RCC 7860 (cell line): ENCODE measurements at places on chromosomes 1 and 21.
A peak's percentile ranks its signal among the peaks of the same experiment; 100 is the strongest.

DNA sequence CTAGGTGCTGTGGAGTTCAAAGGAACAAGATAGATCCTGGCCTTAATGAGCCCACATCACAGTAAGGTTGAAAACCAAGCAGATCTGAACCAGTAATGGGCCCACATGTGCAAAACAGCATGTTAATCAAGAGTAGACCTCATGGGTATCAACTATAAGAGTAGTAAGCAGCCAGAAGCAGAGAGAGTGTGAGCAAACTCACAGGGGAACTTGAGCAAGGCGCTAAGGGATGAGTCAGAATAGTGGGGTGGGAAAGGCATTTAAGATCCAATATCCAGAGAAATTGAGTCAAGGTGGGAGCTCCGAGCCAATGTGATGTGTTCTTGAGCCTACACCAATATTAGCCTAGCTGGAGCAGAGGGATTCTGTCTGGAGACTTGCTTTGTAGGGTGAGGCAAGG lies 52.4 kb upstream of the GJA5 start:
- no peak for DNase-seq

DNA sequence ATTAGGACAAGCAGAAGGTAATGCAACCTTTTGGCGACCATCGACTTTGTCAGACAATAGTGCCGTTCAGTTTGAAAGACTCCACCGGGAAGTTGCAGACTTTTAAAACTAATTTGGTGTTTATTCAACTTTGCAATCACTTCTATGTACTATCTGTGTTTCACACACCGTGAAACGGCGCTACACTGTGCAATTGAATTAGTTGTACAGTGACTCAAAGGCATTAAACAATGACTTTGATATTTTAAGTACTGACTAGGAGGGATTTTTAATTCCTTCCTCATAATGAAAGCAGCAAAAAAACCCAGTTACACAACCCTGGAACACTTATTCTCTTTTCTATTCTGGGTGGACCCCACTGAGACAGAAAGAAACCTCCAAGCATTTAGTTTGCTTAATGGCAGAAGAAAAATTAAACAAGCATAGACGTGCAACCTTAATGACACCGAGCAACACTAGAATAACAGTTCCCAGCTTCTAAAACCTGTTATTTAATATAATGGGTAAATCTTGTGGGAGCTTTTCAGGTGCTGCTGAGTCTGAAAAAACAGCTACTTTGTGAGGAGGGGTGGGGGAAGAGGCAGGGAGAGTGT lies 176.8 kb downstream of the LMO4 start:
- DNase-seq, result no peak

DNA sequence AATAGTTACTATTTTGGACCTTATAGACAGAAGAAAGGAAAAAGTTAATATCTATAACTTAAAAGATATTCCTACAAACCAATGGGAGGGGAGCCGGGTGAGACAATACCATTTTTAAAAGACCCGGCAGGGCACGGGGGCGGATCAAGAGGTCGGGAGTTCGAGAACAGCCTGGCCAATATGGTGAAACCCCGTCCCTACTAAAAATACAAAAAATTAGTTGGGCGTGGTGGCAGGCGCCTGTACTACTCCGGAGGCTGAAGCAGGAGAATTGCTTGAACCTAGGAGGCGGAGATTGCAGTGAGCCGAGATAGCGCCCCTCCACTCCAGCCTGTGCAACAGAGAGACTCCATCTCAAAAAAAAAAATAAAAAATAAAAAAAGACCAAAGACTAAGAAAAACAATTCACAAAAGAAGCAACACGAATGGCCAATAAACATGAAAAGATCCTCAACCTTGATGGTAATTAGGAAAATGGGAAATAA lies 1.2 kb upstream of the PSMB2 start:
- no peak for DNase-seq

GRCh38 chr1:215453440-215453839 lies 113.7 kb upstream of the KCTD3 start:
- DNase-seq, result no peak

GRCh38 chr1:193185901-193186731 lies at the start of gene B3GALT2:
B3GALT2 (minus strand) TSS chr1:193186613; CDS start chr1:193181562, 5,051 bp downstream.
- no peak for DNase-seq

- DNase-seq, result no peak
Observed at GRCh38 chr1:200959411-200959921, 64.0 kb downstream of the KIF21B start.

- DNase-seq, result no peak
Observed at GRCh38 chr21:25615880-25616279, 8.6 kb upstream of the MRPL39 start.

DNA sequence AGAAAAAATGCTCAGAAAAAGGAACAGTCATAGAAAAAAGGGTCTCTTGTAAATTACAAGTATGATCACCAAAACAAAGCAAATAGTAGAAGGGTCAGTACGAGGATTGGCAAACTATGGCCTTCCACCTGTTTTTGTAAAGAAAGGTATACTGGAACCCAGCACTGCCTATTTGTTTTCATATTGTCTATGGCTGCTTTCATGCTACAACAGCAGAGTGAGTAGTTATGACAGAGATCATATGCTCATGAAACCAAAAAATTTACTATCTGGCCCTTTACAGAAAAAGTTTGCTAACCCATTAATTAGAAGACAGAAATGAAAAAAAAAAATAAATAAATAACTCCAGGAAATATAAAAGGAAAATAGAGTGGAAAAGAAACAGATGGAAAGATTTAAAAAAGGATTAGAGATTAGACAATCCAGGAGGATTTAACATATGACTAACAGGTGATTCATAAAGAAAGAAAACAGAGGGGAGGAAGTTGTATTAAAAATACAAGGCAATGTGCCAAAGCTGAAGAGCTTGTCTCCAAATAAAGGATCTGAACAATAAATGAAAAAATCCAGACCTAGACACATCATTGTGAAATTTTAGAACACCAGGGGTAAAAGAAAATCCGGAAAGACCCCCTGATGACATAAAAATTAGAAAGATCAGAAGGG lies 108.5 kb upstream of the SERTAD4 start:
- DNase-seq, result peak; percentile 39

DNA sequence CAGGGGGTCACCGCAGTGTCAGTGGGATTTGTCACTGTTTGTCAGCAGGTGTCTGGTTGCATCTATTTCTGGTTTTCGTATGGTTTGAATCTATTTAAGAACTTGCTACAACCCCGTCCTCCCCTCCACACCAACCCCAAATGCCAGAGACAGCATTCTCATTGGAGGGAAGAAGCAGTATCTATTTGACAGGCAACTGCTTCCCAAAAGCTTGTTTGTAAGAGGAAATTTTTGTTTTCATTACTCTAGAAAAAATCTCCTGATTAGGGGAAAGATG lies 54.4 kb downstream of the NR5A2 start:
- DNase-seq, result no peak

GRCh38 chr1:51871351-51871975 lies 7.1 kb downstream of the NRDC start:
- DNase-seq, result no peak

- peak; percentile 71 for DNase-seq
Observed at GRCh38 chr1:12434174-12434573, 183.8 kb downstream of the DHRS3 start.

- DNase-seq, result no peak
Observed at GRCh38 chr1:4755301-4755845, 101.0 kb downstream of the AJAP1 start.

DNA sequence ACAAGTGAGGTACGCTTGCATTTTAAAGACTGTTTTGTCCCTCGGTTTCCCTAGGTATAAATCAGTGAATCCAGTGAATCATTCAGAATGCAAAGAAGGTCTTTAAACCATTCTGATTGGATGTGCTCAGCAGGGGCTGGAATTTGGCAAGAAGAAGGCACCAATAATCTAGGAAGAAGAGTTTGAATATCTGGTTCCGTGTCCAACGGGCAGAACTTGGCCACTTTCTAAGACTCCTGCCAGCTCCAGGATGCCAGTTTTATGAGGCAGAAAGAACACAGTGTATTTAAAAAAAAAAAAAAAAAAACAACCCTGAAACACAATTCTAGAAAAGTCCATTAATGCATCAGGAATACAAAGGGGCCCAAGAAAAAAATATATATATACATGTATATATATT lies 3.0 kb upstream of the TENT5C start:
- DNase-seq, result no peak

DNA sequence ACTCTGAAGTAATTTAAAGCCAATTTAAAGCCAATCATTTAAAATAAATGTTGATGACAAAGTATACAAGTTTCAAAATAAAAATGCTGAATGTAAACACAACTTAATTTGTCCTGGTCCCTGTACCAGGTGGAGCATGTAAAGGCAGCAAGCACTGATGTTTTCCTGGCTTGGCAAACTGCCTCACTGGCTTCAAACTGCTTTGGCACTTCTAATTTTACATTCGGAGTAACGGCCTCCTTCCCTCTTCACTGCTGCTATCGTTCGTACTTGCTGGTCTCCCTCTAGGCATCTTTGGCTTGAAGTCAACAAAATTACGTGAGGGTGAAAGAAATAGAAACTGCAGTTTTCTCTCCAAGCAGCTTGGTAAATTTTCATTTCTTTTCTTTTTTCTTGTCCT lies 287.9 kb downstream of the LTN1 start:
- DNase-seq, result no peak

DNA sequence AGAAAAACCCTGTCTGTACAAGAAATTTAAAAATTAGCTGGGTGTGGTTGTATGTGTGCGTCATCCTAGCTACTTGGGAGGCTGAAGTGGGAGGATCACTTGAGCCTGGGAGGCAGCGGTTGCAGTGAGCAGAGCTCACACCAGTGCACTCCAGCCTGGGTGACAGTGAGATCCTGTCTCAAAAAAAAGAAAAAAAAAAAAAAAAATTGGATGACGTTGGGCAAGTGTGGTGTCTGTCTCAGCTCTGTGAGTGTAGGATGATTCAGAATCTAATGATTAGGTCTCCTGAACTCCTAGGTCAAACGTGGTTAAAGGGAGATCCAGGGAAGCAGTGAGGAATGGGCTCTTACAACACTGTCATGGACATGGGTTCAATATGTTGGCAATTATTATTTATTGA lies 435.9 kb downstream of the KIF26B start:
- peak; percentile 56 for DNase-seq

DNA sequence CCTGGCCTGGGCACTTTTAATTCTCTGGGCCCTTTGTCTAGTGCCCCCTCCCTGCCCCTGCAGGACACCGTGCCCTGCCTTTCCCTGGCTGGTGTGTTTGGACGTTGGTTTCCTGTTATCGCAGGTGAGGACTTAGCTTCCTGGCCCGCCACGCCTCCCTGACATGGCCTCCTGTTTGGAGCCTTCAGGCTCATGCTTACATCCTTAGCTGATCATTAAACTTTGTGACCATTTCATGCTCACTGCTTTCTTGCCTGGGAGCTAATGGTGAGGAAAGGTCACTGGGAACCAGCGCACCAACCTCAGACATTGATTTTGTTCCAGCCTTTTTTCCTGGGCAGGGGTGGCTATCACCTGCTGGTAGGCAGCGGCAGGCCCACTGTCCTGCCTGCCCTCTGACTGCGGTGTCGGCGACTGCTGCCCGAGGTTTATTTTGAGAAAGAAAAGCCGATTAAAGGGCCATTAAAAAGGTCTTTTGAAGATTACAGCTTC lies 3.7 kb downstream of the PFKL start:
- peak; percentile 31 for DNase-seq

GRCh38 chr1:41416552-41417334 lies 55.5 kb downstream of the FOXO6 start:
- peak; percentile 64 for DNase-seq
